ENCODE measurements at places on chromosomes 6 and 20.

DNA sequence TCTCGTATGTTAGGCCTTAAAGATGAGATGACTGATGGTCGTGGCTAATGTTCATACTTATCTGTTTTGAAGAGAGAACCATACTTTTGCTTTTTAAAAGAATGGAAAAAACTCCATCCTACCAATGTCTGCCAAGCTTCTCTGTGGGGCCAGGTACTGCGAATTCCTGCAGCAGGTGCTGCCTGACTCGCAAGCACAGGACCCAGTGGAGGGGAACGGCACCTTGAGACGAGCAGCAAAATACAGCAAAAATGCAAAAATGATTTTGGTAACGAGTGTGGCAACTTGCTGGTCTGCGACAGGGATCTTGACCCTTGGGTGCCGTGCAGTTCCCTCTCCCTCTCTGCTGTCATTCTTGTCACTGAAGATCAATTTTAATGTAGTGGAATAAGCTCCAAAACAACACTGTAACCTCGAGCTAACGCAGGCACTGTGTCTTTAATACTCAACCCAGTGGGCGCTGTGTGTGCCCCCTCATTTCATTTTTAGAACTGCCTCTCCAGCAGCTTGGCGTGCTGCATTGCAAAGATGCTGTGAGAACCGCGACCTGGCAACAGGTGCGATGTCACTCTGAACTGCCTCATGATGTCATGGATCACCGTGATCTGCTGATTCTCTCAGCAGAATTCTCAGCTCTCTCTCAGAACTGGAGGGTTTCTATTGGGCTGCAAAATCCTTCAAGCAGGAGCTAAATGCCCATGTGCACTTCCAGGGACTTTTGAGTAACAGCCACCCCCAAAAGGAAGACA lies 51.6 kb downstream of the RAMACL start:
- no peak for DNase-seq

- DNase-seq = peak; percentile 88
Observed at GRCh38 chr20:46438156-46438750, 31.8 kb upstream of the ELMO2 start.

- DNase-seq = no peak
Observed at GRCh38 chr6:41691426-41692079, 43.9 kb downstream of the TFEB start.

- DNase-seq = peak; percentile 87
Observed at GRCh38 chr20:48295445-48295903, 510.2 kb upstream of the SULF2 start.

GRCh38 chr6:134529921-134530320 lies 212.0 kb upstream of the SGK1 start:
- no peak for DNase-seq

Measured in cerebellar cortex (tissue), 1 donor.